ENCODE measurements at places on chromosomes 7 and 10. TPM values are rescaled to one million over a fixed set of nuclear protein-coding genes. Genes with fewer than 3 reads are reported as not detected.

Gene PLCE1
- total RNA-seq, result under 0.01 TPM

Gene PTPRN2
- total RNA-seq, result 0.32 TPM

Gene CYP3A4
- not detected for total RNA-seq

Gene LRIT1
- total RNA-seq, result not detected

Gene NKX1-2
- not detected for total RNA-seq

Gene KCNH2
- 0.15 TPM for total RNA-seq

Gene OGDHL
- 0.91 TPM for total RNA-seq

Gene VSTM4
- total RNA-seq, result under 0.01 TPM

Gene LCOR
- 20.4 TPM for total RNA-seq

Gene CHN2
- total RNA-seq, result under 0.01 TPM

Gene SIRT1
- total RNA-seq, result 7.8 TPM

Gene IDI2
- not detected for total RNA-seq

Measured in epithelial cell of umbilical artery (primary cell).